ENCODE measurements at places on chromosomes 6 and 20. TPM values are rescaled to one million over a fixed set of nuclear protein-coding genes. Genes with fewer than 3 reads are reported as not detected.

The SRMS gene
- 0.63 TPM for total RNA-seq

The SYCP2 gene
- total RNA-seq: 1.8 TPM

The SLC52A3 gene
- 5.9 TPM for total RNA-seq

The SLC25A27 gene
- 3.8 TPM for total RNA-seq

The NTSR1 gene
- 10.6 TPM for total RNA-seq

The PHACTR1 gene
- not detected for total RNA-seq

DNA sequence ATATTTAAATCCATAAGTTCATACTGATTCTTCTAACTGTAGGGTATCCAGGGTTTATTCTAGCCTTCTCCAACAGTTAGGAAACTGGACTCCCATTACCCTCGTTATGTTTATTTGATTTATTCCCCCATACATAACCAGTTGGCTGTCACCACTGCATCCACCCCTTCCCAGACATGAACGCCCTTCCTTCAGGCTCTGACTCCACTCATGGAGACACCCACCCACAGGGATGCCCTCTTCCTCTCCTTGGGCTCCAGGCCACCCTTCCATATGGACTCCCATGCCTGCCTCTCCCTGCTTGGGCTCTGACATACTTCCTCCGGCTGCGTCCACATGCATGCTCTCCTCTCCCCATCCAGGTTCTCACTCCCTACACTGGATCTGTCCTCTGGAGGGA lies 124.0 kb downstream of the FIG4 start:
- no peaks in the 10 kb centered on the region for H3K4me1 ChIP-seq
- H3K36me3 ChIP-seq: no peaks in the 10 kb centered on the region
- no peak overlapping the region for H3K4me3 ChIP-seq

GRCh38 chr20:45934046-45934585 lies 367 bp upstream of the PCIF1 start:
- peak overlapping the region; percentile 91 for H3K4me3 ChIP-seq
- peaks cover 12% of the 10 kb centered on the region for H3K4me1 ChIP-seq
- DNase-seq: peak; percentile 25
- H3K36me3 ChIP-seq: peaks cover 17% of the 10 kb centered on the region
- no peaks in the 10 kb centered on the region for H3K27me3 ChIP-seq

DNA sequence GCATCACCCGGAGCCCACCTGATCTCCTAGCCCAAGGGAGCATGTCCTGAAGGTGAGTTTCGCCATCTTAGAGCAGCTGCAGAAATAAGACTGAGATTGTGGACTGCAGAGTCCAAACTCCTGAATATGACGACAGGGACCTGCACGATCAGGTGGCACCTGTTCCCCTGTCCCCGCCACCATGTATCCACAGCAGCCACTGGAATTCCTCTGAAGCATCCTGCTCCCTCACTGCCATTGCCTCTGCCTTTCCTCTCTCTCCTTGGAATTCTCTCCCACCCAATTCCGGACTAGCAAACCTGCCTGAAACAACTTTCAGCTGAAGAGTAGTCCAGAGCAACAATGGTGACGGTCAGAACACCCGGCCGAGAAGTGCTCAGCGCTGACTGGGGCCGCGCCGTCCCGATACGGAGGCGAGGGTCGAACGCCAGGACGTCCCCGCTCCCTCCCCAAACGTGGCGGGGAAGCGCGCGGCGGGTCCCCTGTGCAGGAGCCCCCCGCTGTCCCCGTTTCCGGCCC lies 694 bp upstream of the FAM120B start:
- no peaks in the 10 kb centered on the region for H3K36me3 ChIP-seq
- no peaks in the 10 kb centered on the region for H3K27me3 ChIP-seq
- H3K4me1 ChIP-seq: peaks cover 16% of the 10 kb centered on the region
- DNase-seq: no peak
- H3K27ac ChIP-seq: no peak overlapping the region

DNA sequence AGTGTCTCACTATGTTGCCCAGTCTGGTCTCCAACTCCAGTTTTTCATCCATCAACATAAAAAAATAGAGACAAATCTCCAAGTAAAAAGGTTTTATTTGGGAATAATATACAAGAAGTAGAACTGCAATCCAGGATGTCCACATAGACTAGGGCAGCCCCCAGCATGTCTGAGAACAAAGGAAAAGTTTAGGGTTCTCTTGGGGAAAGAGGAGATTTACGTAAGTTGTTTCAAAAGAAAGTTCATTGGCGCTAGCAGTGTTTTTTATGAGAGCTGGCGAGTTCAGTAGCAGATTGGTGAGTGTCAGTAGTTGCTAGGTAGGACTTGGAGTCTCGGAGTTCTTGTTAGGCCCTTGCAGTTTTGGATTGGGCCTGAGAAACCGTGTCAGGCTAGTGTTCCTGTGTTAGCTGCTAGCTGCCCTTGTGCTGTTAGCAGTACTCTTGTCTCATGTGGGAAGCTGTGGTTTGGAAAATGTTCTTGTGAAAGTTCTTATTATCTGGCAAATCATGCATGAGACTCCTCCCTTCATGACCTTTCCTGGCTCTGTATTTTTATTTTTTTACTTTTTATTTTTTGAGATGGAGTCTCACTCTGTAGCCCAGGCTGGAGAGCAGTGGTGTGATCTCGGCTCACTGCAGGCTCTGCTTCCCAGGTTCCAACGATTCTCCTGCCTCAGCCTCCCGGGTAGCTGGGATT lies 24.7 kb downstream of the TTLL9 start:
- H3K27ac ChIP-seq: no peak overlapping the region
- peak; percentile 72 for DNase-seq
- no peaks in the 10 kb centered on the region for H3K36me3 ChIP-seq
- H3K4me1 ChIP-seq: no peaks in the 10 kb centered on the region

DNA sequence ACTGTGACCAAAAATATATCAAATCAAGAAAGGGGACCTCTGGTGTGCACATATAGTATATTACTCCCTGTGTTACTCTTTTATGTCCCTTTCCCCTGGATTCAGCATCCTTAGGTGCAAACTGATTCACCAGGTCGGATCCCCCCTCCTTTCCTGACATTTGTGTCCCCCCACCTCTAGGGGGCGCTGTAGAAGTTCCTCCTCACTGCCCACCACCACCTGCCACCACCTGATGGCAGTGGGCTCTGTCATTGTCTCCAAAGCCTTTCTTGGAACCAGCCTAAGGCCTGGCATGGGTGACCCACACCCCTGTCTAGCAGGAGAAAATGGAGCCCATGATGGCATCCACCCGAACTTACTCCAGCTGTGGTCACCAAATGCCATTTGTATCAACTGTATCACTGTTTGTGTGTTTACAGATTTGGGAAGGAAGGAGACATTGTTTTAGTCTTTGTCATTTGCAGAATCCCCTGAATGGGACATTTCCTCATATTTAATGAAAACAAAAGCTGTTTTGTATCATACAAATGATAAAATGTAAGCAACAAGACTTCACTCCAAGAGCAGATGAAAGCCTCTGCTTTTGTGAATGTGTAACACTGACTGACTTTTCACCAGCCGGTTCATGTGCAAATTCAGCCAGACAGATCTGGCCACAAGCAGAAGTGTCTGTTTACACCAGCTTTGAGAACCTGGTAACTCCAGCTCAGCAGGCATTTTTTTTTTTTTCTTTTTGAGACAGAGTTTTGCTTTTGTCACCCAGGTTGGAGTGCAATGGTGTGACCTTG lies 66.2 kb downstream of the ARMC2 start:
- H3K36me3 ChIP-seq: no peaks in the 10 kb centered on the region
- no peaks in the 10 kb centered on the region for H3K27me3 ChIP-seq
- H3K4me1 ChIP-seq: no peaks in the 10 kb centered on the region
- H3K4me3 ChIP-seq: no peak overlapping the region
- DNase-seq: peak; percentile 31

DNA sequence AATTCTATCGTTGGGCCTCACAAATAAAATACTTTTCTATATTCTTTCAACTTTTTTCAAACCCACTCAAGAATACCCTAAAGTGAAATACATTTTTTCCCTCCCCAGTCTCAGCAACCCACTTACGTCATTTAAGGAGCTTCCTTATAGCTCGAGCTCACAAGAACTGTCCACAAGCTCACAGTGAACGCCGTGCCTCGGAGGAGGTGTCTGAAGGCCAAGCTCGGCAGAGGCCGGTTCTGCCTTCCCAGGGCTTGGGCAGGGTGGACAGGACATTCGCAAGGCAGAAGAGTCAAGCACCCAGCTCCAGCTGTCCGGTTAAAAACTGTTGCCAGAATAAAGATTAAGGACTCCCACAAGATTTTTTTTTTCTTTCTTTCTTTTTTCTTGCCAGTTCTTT lies 802.3 kb downstream of the QKI start:
- H3K36me3 ChIP-seq: no peaks in the 10 kb centered on the region
- no peak overlapping the region for H3K4me3 ChIP-seq
- no peaks in the 10 kb centered on the region for H3K27me3 ChIP-seq
- H3K4me1 ChIP-seq: no peaks in the 10 kb centered on the region
- no peak overlapping the region for H3K27ac ChIP-seq
- no peak for DNase-seq

GRCh38 chr6:19519941-19520340 lies 317.2 kb upstream of the ID4 start:
- no peaks in the 10 kb centered on the region for H3K27me3 ChIP-seq
- no peaks in the 10 kb centered on the region for H3K36me3 ChIP-seq
- no peak overlapping the region for H3K4me3 ChIP-seq

GRCh38 chr20:15600565-15600964 lies 972.7 kb downstream of the KIF16B start:
- no peaks in the 10 kb centered on the region for H3K4me1 ChIP-seq
- no peak overlapping the region for H3K27ac ChIP-seq
- no peaks in the 10 kb centered on the region for H3K27me3 ChIP-seq

DNA sequence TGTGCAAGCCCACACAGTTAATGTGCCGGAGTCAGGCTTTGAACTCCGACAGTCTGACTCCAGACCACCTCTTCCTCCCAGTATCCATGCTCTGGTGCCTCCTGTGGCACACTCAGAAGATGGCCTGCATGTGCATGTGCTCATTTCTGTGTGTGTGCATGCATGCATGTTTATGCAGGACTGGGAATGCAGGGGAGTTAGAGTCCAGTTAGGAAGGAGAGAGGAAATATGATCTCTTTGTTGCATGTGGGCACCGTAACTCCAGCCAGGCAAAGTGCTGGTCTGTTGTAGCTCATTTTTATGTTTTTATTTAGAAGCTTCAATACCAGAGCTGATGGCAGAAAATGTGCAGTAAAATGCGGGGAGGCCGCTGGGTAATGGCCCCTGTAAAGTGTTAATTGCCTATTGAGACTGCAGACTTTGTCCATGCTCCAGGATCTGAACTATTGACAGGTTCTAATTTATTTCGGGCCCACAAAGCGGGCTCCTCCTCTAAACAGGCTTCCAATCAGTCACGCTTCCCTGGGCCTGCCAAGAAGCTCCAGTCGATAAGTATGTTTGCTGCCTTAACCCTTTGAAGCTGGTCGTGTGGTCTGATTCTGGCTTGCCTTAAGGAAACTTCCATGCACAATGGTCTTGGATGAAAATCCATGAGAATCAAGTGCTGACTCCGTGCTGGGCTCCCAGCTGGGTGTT lies 248.3 kb downstream of the DHX35 start:
- H3K27ac ChIP-seq: no peak overlapping the region
- H3K36me3 ChIP-seq: no peaks in the 10 kb centered on the region
- no peak for DNase-seq
- H3K4me1 ChIP-seq: no peaks in the 10 kb centered on the region

DNA sequence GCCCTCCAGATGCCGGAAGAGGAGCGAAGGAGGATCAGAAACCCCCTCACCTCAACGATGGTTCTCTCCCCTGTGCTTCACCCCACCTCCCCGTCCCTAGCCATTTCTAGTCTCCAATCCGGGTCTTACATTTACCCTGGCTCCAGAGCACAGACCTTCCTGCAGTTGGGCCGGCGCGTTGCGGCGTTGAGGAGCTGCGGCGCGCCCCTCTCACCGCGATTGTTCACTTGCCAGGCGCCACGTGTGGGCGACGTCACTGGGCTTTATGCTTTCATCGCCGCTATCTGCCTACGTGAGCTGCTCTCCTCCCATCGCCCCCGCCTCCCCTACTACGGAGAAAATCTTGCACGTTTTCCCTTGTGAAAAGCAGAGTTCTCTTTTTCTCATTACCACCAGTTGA lies at the start of gene CRISP2:
Gene CRISP2 (minus strand): TSS at position 198 of the 400 bp plus-strand sequence. CDS start 4,347 bp downstream, outside the sequence.
- no peaks in the 10 kb centered on the region for H3K36me3 ChIP-seq
- no peaks in the 10 kb centered on the region for H3K4me1 ChIP-seq
- no peak within 1 kb of the TSS for H3K4me3 ChIP-seq

- peak; percentile 2 for DNase-seq
- H3K4me1 ChIP-seq: peaks cover 27% of the 10 kb centered on the region
Measured at GRCh38 chr6:170024940-170025339, 265.9 kb downstream of the DLL1 start.

DNA sequence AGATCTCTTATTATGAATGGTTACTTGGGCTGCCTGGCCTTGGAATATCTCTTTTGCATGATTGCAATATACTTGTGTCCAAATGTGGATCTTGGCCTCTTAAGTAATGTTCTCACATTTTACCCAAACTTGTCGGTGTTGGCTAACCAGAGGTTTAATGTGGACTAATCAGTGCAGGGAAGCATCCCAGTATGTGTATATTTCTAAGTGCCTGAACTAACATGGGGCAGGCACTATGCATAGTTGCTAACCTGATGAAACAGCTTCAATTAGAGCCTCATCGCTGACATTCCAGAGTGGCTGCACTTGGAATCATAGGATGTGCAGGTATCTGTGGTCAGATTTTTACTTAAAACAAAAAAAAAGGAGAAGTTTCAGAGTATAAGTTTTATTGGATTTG lies 160.0 kb downstream of the PDE7B start:
- DNase-seq: no peak
- H3K4me3 ChIP-seq: no peak overlapping the region
- H3K27ac ChIP-seq: peak overlapping the region; percentile 81
- peaks cover 27% of the 10 kb centered on the region for H3K4me1 ChIP-seq

GRCh38 chr20:12199703-12200102 lies 282.0 kb downstream of the BTBD3 start:
- no peak overlapping the region for H3K4me3 ChIP-seq
- no peaks in the 10 kb centered on the region for H3K4me1 ChIP-seq
- no peak for DNase-seq
- no peaks in the 10 kb centered on the region for H3K27me3 ChIP-seq
- H3K27ac ChIP-seq: no peak overlapping the region

GRCh38 chr6:155676346-155676745 lies 220.7 kb upstream of the NOX3 start:
- H3K36me3 ChIP-seq: no peaks in the 10 kb centered on the region
- no peak overlapping the region for H3K27ac ChIP-seq
- DNase-seq: no peak
- no peaks in the 10 kb centered on the region for H3K27me3 ChIP-seq
- H3K4me1 ChIP-seq: no peaks in the 10 kb centered on the region
